ENCODE measurements at places on chromosomes 16 and 17. TPM values are rescaled to one million over a fixed set of nuclear protein-coding genes. Genes with fewer than 3 reads are reported as not detected.
A peak's percentile ranks its signal among the peaks of the same experiment; 100 is the strongest.

Gene SULT1A4
- polyA plus RNA-seq, result 26.1 TPM

DNA sequence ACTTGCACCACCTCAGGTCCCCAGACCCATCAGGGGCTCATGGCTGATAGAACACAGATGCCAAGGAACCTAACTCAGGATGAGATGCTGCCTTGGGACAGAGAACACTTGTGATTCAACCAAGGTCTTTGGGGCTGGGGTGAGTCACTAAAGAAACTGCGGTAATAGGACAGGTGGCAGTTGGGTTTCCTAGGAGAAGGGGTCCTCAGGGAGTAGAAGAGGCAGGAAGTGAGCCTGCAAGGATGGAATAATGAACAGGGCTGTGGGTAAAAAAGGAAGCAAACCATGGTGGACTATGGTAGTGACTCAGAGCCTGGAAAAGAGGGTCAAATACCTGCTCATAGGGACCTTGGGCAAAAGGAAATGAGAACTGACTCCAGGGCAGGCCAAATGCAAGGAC, 6.5 kb upstream of the PNPO start:
- no peak for DNase-seq

Gene RDM1
- not detected for polyA plus RNA-seq

Gene KRT20
- 1.5 TPM for polyA plus RNA-seq

- DNase-seq, result no peak
These were observed 270.8 kb upstream of the CDH5 start for GRCh38 chr16:66095676-66096075.

Gene KRTAP9-9
- polyA plus RNA-seq, result not detected

DNA sequence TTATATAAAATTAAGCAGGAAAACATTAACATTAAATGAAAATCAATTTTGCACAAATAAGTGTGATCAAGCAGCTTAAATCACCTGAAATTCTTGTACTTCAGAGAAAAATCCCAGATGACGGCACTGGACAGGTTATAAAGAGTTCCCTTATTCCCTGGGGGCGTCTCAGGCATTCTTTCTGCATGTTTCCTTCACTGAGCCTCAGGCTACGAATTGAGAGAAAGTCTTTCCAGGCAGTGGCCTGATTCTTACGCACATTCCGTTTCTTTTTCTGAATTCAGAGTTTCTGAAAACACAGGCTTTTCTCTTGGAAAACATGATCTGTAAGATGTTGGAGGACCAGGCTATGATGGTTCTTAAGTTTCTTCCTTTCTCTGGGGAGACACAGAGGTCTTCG, 22.1 kb upstream of the PITPNM3 start:
- DNase-seq, result no peak

DNA sequence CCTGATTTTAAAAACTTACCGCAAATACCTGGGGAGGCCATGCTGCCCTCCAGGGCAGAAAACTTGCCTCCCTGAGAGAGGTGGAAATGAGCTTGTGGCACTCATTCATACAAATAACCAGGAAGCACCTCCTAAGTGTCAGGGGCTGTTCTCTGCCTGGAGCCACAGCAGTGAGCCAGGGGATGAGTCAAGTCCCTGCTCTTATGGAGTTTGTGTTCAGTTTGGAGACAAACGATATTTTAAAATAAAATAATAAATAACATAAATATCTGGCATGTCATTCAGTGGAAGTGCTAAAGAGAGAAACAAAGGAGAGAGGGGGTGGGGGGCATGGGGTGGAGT, 313.8 kb downstream of the C16orf95 start:
- no peak for DNase-seq

Gene CBLN1
- polyA plus RNA-seq, result not detected

DNA sequence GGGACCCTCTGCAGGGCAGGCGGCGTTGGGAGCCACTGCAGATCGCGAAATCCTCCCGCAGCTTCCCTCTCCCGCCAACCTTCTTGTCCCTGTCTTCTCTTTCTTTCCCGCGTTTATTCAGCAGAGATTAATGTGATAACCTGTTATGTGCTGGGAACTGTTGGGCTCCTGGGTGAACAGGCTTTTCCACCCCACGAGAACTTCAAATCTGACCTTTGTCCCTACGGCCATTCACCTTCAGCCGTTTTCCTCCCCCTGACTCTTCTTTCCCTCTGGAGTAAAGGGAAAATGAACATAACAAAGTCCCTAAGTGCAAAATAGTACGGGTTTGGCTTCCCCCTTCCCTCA, 15.2 kb upstream of the KPNA2 start:
- no peak for DNase-seq

DNA sequence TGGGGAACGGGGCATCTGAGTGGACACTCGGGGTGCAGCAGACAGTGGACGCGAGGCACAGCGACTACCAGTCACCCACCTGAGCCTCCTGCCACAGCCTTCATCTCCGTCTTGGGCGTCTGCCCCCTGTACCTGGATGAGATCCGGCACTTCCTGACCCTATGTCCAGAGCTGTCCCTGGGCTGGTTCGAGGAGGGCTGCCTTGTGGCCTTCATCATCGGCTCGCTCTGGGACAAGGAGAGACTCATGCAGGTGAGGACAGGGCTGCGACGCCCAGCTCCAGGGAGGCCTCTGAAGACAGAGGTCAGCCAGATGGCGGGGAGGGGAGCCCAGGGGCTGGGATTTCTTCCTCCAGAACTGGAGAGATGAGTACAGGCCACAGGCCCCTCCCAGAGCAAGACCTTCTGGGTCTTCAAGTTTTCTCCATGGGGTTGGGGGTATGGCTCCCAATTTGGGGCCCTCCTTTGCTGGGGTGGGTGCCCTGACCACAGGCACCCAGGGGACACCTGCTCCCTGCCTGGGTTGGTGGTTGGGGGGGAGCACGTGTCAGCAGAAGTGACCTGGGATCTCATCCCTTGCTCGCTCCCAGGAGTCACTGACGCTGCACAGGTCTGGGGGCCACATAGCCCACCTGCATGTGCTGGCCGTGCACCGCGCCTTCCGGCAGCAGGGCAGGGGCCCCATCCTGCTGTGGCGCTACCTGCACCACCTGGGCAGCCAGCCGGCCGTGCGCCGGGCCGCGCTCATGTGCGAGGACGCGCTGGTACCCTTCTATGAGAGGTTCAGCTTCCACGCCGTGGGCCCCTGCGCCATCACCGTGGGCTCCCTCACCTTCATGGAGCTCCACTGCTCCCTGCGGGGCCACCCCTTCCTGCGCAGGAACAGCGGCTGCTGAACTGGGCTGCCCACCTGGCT, 1.9 kb downstream of the AANAT start:
- no peak for DNase-seq

Gene ITGAL
- 1.1 TPM for polyA plus RNA-seq

DNA sequence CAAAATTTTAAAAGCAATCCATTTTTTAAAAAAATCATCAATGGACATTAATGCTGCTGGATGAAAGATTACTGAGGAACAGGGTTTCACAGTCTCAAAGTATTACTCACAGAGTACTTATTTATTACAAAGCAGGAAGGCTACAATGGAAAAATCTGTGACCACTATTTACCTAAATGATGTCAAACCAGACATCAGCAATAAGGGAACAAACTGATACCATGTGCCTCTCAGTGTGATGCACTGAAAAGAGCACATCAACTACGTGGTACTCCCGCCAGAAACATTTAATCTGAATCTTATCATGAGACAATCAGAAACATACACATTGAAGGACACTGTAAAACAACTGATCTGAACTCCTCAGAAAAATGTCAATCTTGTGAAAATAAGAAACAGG, 124.2 kb downstream of the PARN start:
- DNase-seq, result no peak

DNA sequence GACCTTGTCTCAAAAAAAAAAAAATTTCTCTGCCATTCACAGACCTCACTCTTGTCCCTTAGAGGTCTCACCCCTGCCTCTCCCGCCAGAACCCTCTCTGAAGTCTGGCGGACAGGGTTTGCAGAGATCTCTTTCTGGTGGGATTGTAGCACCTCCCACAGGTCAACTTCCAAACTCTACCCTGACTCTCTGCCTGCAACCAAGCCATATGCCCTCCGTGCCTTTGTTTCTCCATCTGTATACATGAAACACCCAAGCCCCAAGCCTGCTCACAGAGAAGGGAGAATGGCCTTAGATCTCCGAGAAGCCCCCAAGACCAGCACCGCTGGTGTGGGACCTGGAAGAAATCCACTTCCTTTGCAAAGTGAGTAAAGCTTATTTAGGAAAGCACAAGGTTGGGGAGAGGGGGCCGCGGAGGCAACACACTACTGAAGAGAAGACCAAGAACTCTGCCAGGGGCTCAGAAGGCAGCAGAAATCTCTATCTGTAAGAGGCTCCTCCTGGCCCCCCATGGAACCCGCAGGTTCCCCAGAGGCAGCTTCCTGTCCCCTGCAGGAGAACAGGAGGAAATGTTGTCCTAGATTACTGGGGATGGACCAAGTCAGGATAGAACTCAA, 219.9 kb downstream of the C16orf78 start:
- no peak for DNase-seq

Gene GUCY2D
- polyA plus RNA-seq, result 1.9 TPM

Gene KRT25
- polyA plus RNA-seq, result not detected

DNA sequence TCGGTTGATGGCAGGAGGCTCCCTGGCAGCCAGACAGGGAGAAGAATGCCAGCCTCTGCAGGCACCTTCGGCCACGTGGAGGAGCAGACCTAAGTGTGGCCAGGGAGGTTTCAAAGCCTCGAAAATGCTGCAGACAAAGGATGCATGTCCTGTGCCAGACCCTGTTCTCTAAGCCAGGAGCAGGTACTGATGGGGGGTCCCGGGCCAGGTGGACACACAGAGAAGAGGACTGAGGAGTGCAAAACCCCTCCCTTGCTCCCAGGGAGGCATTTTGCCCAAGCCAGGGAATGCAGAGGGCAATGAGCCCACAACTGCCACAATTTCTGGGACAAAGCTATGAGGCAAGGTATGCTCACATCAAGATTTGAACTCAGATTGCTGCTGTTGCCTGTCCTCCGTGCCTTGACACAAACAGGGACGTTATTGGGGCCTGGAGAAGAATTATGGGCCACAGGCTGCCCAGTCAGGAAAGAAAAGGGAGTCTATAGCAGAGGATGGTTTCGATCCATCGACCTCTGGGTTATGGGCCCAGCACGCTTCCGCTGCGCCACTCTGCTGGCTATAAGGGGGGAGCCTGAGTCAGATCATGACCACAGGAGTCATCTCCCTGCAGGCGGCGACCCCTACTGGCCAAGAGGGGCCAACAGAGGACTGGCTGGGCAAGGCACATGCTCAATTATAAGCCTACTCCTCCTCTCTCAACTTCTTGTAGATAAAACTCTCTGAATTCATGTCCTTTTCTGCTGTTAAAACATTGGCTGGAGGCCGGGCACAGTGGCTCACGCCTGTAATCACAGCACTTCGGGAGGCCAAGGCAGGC, 25.1 kb upstream of the FOXK2 start:
- peak; percentile 90 for DNase-seq

- no peak for DNase-seq
These were observed 46.2 kb upstream of the NOL11 start for GRCh38 chr17:67671493-67671892.

DNA sequence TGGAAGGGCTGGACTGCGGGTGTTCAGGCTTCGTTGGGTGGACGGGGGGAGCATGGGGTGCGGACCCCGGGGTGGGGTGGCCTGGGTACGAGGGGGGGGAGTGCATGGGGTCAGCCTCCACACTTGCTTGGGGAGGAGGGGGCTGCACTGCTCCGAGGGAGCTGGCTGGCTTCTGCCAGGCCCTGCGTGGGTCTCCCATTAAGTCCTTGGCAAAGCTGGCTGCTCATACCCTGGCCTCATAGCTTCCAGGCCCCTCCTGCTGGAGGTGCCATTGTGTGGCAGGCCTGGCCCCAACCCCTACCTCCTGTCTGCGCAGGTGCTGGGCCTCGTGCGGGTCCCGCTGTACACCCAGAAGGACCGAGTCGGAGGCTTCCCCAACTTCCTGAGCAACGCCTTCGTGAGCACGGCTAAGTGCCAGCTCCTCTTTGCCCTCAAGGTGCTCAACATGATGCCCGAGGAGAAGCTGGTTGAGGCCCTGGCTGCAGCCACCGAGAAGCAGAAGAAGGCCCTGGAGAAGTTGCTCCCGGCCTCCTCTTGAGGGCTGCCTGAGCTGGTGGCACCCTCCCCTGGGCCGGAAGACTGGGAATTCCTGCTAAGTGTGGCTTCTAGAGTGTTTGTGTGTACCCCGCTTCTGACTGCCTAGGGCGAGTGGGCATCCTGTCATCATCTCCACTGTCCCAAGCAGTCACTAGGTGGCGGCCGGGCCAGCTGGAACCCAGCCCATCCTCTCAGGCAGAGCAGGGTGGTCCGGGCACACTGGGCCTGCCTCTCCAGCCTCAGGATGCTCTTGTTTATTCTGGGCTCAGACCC, 1.5 kb downstream of the NUDT16L1 start:
- DNase-seq, result no peak

- DNase-seq, result peak; percentile 28
These were observed 76.1 kb downstream of the MPRIP start for GRCh38 chr17:17118399-17118798.

Gene CCDC182
- polyA plus RNA-seq, result not detected

GRCh38 chr17:62882284-62882683, 74.2 kb upstream of the MARCHF10 start:
- no peak for DNase-seq

Gene CD19
- not detected for polyA plus RNA-seq

Gene MLKL
- 2.8 TPM for polyA plus RNA-seq

GRCh38 chr16:1109648-1110047, 13.6 kb upstream of the C1QTNF8 start:
- DNase-seq, result no peak

Gene RAB37
- 11.8 TPM for polyA plus RNA-seq

GRCh38 chr17:4276514-4276913, 12.7 kb upstream of the ANKFY1 start:
- DNase-seq, result no peak

Gene CD79B
- polyA plus RNA-seq, result 1.2 TPM

DNA sequence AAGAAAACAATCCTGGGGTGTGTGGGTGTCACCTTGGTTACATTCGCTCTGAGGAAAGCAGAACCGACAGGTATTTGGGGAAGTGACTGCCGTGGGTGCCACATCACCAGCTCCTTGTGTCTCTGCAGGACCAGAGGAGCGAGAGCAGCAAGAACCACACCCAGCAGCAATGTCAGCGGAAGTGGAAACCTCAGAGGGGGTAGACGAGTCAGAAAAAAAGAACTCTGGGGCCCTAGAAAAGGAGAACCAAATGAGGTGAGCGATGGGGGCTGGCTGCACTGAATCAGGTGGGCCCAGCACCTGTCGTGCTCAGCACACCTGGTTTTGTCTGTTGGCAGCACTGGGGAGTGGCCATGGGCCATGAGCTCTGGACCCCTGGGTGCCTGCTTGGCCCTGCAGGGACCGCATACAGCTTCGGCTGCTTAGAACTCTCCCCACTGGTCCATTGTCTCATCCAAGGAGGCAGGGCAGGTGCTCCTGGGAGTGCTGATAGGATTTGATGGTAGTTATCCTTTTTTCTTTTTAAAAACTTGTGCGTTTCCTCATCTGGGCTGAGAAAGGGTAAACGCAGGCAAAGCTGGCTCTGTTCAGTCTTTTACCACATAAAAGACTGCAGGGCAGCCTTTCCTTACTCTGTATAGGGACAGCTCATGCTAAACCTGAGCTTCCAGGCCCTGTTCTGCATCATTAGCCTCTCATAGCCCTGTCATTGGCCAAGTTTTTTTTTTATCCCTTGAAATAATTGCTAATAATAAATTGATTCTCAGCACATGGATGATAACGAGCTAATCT, 29.4 kb downstream of the HMOX2 start:
- no peak for DNase-seq

Gene NOG
- 9.5 TPM for polyA plus RNA-seq

Gene KCNJ18
- not detected for polyA plus RNA-seq

Gene SLFN12L
- not detected for polyA plus RNA-seq

GRCh38 chr17:57541472-57542394, 203.4 kb downstream of the CCDC182 start:
- DNase-seq, result peak; percentile 81

GRCh38 chr16:72832621-72833248, 215.2 kb downstream of the ZFHX3 start:
- DNase-seq, result peak; percentile 86

GRCh38 chr16:66902648-66903543, 15.8 kb downstream of the CDH16 start:
- DNase-seq, result no peak
